ENCODE measurements at places on chromosomes 2 and 18.

GRCh38 chr2:128435576-128436478 lies 117.2 kb upstream of the HS6ST1 start:
- no peak for DNase-seq

DNA sequence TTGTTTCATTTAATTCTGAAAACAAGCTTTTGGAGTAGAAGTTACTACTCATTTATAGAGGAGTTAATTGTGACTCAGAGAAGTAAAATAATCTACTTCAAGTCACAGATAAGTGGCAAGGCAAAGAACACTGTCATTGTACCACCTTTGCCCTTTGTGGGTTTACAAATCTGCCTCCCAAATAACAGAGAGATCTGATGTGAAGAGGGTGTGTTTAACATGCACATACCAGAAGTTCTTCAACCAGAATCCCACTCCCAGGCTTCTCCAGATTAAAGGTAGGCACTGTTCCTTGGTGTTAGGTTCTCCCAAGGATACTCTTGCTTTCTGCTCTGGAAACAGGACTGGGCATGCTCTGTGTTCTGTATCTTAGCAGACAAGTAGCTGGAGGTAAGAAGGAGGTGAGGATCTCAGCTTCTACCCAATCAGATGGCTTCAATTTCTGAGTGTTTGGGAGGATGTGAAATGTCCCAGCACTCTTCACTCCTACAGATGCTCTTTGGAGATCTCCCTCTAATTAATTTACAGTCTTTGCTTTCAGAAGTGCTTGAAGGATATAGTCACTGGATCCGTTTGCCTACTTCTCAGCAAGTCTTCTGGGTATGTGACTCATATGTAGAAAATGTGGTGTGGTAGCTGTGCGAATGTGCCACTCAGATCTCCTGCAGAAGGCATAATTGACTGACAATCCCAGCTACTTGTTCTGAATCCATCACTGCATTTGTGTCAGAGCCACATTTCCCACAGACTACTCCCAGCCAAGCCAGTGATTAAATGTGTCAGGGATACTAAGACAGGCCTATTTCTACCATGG lies 111.1 kb downstream of the KLHL14 start:
- DNase-seq: no peak

- no peak for DNase-seq
Measured at GRCh38 chr2:150075831-150076230, 411.6 kb downstream of the RND3 start.

DNA sequence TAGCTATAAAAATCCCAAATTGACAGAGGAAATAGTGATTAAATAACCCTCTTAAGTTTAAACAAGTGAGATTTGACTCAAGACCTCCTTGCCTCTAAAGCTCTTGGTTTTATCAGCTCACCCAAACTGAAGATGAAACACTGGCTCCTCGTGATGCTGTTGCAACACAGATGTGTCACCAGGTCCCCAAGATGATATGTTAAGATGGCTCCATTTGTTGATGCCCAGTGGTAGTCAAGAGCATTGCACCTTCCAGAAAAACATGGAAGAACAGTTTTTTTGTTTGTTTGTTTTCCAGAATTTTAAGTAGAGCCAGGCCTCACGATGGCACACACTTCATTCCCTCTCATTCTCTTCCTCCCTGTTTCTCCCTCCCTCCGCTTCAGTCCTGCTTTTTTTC lies 399.8 kb downstream of the TXNL1 start:
- no peak for DNase-seq

GRCh38 chr2:10242451-10242850 lies 60.3 kb upstream of the HPCAL1 start:
- DNase-seq: no peak

DNA sequence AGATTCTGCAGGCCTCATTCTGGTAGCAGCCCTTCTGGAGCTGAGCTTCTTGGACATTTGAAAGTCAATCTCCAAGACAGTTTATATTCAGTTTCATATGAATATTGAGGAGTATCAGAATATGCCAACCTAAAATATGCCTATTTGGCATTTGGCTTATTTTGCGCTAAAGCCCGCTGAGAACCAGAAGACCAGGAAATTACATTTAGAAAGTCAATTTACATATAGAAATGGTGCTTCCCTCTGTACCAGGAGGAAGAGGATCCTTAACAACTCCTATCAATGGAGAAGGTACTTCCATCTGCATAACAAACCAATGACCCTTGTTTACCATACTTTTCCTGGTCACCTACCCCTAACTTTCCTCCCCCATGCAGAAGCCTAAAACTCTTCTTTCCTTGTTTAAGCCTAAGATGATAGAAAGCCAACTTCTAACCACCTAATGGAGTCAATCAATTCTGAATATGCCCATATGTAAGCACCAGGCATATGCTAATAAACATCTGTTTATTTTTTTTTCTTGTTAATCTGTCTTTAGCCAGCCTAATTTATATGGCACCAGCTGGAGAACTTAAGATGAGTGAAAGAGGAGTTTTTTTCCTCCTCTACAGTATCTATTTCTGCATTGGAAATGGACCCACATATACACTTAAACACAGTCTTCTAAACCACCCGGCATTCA lies 57.0 kb upstream of the DYNC1I2 start:
- no peak for DNase-seq

GRCh38 chr2:140893685-140894084 lies 1237.1 kb downstream of the LRP1B start:
- no peak for DNase-seq

GRCh38 chr18:11981192-11981542 lies at the start of gene IMPA2:
Gene IMPA2, plus strand, starts transcription at chr18:11981507. Its CDS starts 163 bp downstream, at chr18:11981670.
- DNase-seq: peak; percentile 85

DNA sequence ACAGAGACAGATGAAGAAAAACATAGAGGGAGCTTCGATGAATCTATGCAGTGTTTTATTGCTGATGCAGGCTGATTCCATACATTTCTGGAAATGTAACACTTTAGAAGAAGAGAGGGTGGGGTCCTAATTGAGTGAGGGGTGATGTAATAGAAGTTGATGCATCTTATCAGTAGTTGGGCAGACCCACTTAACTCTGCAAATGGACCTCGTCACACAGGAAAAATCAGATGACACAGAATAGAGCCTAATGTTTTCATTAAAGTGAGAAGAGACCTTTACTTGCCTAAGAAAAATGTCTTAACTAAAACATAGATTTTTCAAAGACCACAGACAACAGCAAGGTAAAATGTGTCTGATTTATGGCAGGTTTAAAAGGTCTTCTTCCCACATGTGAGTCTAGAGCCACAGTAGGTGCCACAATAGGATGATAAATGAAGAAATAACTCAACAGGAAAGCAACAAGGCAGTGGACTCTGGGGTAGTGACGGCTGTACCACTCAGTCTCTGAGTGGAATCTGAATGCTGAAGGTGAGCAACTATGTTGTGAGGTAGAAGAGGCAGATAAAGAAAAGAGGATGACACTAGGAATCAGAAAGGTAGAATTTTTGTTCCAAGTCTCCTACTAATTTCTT lies 414.7 kb upstream of the PIK3C3 start:
- no peak for DNase-seq

DNA sequence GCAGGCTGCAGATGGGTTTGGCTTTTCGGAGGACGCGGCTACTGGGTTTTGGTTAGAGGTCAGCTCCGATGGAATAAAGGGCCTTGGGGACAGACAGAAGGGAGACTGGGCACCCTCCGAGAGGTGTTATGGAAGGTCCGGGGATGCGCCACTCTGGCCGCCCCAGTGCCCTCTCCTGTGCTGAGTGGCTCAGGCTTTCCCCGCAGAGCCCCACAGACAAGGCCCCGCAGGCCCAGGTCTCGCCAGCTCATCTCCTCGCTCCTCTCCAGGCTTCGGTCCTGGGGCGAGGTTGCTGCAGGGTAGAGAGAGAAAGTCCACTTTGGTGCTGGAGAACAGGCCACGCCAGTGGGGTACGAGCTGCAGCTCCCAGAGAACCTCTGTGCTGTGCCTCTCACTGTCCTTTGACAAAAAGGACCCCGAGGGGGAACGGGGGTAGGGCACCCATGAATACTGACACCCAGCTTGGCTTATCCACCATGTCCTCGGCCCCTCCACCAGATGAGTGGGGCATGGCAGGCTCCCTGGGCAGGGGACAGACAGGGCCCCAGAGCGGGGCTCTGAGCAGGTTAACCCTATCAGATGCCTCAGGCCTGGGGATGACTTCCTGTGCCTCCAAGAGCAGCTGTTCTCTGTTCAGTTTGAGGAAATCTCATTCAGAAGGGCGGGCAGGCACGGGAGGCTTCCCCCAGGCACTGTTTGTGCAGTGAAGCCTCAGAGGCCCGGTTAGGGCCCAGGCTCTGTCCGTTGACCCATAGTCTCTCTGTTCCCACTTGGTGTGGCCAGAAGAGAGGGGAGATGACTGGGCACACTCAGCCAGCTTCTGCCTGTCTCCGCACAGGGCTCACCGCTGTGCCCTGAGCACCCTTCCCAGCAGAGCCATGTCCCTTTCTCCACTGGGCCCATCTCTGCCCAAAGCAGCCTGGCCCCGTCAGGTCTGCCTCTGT lies 15.7 kb upstream of the CNNM3 start:
- no peak for DNase-seq

GRCh38 chr2:1816414-1816911 lies 72.1 kb upstream of the PXDN start:
- no peak for DNase-seq

DNA sequence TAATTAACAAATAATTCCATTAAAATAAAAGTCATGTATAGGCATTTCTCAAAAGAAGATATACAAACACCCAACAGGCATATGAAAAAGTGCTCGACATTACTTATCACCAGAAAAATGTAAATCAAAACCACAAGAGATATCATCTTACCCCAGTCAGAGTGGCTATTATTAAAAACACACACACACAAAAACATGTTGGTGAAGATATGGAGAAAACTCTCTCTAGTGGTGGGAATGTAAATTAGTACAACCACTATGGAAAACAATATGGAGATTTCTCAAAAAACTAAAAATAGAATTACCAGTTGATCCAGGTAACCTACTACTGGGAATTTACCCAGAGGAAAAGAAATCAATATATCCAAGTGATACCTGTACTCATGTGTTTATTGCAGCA lies 966.3 kb upstream of the POU3F3 start:
- no peak for DNase-seq

DNA sequence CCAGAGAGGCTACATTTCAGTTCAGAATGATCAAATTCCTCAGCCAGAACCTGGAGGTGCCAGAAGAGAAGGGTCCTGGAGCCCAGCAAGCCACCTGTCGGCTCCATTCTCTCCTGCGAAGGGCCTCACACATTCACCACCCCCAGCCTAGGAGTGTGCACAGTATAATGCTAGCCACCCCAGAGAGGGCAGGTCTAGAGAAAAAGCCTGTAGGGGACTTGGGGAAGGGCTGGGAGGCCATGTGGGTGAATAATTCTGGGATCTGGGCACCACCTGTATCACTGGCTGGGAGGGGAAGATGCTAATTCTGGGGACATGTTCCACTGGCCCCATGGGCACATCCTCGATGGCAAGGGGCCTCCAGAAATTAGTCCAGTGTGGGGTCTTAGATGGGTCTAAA lies 127.6 kb upstream of the HNMT start:
- no peak for DNase-seq

- DNase-seq: no peak
Measured at GRCh38 chr18:68462148-68462547, 252.8 kb downstream of the TMX3 start.

DNA sequence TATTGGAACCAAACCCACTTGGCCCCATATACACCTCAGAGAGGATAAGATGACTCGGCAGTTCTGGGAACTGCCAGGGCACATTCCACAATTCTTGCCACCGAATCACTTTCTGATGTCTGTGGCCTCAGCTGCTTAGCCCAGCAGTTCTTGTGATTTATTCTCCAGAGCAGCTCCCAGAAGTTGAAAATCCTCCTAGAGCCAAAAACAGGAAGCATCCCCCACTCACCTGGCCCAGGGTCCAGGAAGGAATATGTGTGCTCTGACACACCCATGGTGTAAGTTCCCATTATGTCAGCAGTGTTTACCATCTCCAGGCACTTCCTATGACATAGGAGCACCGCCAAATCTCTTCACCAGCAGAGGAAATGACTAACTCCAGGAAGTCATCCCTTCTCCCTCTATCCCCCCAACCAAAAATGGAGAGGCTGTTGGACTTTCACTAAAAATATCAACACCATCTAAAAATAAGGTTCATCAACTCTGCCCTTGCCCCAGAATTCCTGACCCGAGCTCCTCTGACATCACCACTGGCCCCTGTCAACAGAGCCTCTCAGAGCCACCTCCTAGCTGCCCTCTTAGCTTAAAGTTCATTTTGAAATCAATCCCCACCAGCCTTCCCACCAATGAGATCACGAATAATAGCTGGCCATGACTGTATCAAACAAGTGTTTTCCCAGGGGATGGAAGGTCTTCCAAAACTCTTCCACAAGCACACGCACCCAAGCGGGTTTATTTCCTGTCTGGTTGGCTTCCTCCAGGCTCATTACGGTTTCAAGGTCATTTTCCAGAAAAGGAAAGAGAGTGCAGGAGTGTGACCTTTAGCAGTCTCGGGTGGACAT lies 223.1 kb upstream of the PARD3B start:
- no peak for DNase-seq

DNA sequence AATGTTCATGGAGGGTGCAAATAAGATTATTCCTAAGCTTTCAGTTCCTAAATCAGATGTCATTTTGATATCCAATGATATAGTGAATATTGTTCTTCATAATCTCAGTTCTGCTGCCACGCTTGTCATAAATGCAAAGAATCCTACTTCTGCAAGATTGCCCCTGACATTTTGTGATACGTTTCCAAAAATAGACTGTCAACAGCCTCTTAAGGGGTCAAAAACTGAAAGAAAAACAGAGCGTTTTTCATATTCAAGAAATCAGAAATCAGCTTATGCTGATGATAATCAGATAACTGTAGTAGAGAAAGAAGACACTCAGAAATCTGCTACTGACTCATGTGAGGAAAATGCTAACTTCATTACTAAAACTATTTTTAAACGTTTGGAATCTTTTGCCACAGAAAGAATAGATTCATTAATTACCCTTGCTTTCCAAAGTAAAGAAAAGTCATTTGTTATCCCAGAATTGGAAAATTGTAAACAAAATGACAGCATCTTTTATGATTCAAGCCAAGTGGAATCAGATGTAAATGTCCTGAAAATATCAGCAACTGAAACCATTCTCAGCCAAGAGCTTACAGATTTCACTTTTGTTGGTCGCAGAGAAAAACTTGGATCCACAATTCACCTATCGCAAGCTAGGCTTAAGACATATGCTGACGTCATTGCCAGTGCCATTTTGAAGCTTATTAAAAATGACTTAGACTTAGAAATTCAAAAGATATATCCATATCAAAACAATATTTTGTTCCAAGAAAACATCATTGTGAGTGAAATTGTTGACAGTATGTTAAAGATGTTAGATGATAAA lies 55.1 kb downstream of the FSIP2 start:
- no peak for DNase-seq

GRCh38 chr18:13831864-13832508 lies 8.0 kb downstream of the MC5R start:
- no peak for DNase-seq

DNA sequence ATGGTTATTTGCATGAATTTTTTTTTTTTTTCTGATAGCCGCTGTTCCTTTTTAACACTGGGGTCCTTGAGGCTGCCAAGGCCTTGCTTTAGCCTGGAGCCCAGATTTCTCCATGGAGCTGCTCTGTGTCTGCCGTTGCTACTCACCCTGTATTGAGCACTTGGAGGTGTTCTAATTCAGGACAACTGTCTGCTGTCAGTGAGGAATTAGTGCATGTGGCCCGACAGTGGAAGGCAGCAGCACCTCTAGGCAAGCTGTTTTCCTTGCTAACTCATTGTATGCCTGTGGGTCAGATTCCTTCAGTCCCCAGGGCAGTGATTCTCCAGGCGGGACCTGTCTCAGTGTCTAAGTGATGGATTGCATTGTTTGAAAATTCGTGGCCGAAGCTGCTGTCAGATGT lies 147.7 kb upstream of the DPP10 start:
- DNase-seq: no peak

GRCh38 chr2:70960833-70961647 lies 17.4 kb upstream of the ANKRD53 start:
- DNase-seq: no peak
